GM23248 (cell line): ENCODE measurements at places on chromosomes 3 and 15. TPM values are rescaled to one million over a fixed set of nuclear protein-coding genes. Genes with fewer than 3 reads are reported as not detected.

AQP9 gene
- polyA plus RNA-seq, result not detected in 2 replicates

GRCh38 chr15:78020007-78020406, 57.5 kb downstream of the TBC1D2B start:
- no peak for DNase-seq

HES1 gene
- 8.8 and 10.3 TPM in 2 replicates for polyA plus RNA-seq

GRCh38 chr3:158269942-158270341, 160.1 kb downstream of the RSRC1 start:
- no peak for DNase-seq
